ENCODE measurements at places on chromosomes 12 and 14.

- no peak for DNase-seq
Observed at GRCh38 chr14:81638656-81639280, 105.1 kb upstream of the SEL1L start.

DNA sequence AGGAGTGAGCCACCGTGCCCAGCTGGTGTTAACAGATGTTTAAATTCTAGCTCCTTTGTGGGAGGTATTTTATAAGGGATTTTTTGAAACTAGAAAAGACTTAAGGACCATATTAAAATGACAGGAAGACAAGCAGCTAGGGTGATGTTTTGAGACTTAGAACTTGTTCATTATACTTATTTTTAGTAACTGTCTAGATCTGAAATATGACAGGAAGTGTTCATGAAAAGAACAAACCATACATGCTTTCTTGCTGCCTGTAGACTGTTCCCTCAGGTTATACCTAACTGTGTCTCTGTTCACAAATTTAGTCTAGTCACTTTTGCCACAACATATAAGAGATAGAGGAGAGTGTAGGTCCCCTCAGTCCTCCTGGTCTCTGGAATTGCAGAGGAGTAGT, 36.9 kb upstream of the KCNH3 start:
- DNase-seq: no peak

GRCh38 chr14:52551205-52551604, 1.1 kb downstream of the TXNDC16 start:
- no peak for DNase-seq

- peak; percentile 99 for DNase-seq
Observed at GRCh38 chr14:24941719-24942118, 108.2 kb downstream of the STXBP6 start.

DNA sequence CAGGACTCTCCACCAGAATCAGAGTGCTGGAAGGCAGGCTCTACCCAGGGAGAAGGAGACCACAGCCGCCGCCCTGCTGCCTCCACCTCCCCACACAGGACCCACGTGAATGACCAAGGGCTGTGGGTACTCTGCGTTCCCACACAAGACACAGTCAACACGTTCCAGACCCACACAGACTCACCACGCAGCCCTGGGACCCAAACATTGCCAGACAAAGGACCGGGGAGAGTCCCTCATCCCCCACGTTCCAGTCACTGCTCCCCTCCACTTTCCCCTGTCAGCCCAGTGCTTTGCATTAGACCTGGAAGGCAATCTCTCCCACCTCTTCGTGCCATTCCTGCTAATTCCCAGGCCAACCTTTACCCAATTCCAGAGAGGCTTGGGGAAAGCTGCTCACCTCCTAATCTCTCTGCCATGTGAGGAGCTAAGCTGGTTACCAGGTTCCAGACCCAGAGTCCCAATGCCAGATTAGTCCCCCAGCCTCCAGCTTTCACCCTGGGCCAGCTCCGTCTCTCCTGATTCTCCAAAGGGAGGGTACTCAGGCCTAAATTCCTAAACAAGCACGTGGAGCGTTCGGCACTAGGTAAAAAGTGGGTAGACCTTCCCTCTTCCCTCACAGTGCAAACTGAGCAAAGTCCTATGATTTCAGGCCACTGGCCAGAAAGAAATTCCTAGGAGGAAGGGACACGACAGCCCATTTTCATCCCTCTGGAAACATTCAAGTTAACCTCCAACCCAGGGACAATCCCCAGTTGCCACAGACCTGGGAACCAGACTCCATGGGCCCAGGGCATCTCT, 4.9 kb downstream of the SLC6A13 start:
- no peak for DNase-seq

GRCh38 chr12:106227641-106228319, 20.0 kb downstream of the CKAP4 start:
- no peak for DNase-seq

DNA sequence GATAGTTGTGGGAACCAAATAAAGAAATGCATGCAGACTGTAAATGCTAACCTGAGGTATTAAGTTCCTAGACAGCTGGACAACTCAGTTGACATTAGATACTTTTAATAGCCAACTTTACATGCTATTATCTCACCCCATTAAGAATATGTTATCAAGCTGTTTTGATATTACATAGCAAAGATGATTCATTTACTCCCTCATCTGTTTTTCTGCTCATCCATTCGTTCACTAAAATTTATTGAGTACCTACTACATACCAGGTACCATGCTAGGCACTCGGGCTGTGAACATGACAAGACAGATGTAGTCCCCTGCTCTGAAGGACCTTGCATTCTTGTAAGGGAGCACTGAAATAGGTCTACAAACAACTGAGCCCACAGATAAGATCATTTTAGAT, 192.4 kb downstream of the DACT1 start:
- DNase-seq: no peak

DNA sequence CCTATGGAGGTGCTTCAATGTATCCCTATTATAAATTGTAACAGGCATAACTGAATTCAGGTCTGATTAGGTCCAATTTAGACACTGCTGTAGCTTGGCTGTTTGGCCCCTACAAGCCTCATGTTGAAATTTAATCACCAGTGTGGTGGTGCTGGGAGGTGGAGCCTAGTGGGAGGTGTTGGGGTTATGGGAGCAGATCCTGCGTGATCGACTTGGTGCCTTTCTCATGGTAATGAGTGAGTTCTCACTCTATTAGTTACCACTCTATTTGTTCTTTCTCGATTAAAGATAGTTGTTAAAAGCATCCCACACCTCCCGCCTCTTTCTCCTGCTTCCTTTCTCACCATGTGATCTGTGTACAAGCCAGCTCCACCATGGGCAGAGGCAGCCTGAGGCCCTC, 122.1 kb downstream of the FOXA1 start:
- no peak for DNase-seq

- DNase-seq: no peak
Observed at GRCh38 chr12:27806259-27806658, 26.2 kb upstream of the MANSC4 start.

- DNase-seq: no peak
Observed at GRCh38 chr14:103584326-103584915, 21.7 kb downstream of the COA8 start.

DNA sequence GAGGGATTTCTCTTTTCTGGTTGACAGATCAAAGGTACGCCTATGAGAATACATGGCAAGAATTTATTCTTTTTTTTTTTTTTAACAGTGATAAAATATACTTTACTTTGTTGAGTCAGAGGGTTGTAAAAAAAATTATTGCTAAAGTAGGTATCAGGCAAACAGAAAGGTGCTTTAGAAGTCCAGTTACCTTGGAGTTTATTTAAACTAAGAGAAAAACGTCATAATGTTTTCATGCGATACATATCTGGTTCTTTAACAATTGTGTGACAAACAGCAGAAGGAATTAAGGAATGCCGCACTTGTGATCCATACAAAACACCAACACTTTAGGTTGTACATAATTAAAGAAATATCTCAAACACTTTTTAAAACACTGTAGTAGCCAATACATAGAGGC, 94.2 kb downstream of the BORCS5 start:
- DNase-seq: no peak

- no peak for DNase-seq
Observed at GRCh38 chr12:100632445-100632892, 59.0 kb downstream of the GAS2L3 start.

- no peak for DNase-seq
Observed at GRCh38 chr12:39581592-39581991, 38.0 kb downstream of the ABCD2 start.

DNA sequence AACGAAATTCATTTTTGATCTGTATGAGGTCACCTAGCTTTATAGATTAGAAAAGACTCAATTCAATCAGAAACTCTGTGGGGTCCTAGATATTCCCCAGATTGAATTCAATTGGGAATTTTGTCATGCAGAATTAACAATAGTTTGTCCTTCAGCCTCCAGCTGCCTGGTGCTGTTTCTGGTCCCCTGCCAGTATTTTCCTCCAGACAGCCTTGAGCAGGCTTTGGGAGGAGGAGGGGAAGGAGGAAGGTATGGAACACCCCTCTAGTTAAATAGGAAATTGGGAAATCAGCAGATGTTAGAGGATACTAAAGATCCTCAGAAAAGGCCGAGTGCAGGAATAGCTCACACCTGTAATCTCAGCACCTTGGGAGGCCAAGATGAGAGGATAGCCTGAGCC, 10.6 kb downstream of the GRIP1 start:
- peak; percentile 56 for DNase-seq

- DNase-seq: no peak
Observed at GRCh38 chr12:31729705-31730104, 884 bp upstream of the AMN1 start.

DNA sequence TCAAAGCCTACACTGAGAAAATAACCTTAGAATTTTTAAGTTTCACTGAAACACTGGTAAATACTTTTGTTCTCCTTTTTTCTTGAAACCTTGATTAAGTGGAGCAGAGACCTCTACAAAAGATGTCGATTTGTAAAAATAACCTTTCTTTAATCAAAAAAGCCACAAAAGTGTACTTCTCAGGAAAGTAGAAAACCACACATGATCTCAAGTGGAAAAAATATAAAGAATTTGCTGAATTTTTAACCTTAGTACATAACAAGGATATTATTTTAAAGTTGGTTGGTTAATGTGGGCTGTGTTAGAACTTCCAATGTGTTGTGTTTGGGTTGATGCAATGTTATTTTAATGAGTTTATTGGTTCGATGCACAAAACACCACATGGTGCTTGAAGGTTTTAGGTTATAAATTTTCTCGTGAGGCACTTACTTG, 8.6 kb downstream of the LGR5 start:
- DNase-seq: no peak

DNA sequence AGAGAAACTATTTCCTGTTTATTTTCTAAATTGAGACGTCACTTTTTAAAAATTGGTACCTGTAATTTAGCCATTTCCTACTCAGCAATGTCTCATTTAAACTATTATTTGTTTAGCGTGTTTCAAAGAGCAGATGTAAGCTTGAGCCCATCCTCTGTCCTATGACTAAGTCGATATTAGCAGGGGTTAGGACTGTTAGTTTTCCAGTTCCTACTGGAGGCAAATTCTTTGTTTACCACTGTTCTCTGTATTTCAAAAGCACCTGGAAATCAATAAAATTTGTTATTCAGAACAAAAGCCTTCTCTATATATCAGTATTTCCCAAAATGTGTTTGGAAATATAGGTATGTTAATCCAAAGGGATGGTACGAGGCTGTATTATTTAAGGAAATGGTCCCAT, 42.4 kb downstream of the MDM2 start:
- no peak for DNase-seq
